ENCODE measurements at places on chromosomes 11 and 22.

DNA sequence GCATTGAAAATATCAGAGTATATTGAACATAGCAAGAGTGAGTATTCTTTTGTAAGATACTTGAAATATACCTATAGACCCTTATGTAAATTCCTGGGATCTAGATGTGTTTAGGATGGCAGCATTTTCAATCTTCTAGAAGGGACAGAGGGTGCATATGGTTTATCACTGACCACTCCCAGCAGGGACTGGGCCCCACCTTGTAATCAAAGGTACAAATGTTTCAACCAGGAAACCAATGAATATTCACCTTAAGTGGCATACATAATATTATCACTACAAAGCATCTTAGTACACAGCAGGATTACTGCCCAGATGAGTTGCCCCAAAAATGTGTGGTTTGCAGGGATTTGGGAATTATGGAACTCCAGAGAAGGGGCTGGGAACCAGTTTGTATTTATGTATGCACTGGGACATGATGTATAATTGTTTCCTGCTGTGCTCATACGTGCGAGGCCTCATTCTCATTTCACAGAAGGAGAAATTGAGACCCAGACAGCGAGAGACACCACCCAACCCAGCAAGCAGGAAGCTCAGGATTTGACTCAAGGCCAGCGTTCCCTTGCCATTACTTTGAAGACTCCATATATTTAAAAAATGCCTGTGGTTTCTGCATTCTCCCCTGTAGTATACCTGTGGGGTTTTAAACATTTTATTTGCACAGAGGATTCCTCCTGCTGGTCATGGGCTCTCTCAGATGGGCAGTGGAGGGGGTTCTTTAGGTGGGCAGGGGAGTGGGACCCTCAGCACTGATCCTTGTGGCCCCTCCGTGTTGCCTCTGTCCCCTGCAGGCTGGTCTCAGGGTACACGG, 5.2 kb downstream of the APOL4 start:
- no peak for DNase-seq

DNA sequence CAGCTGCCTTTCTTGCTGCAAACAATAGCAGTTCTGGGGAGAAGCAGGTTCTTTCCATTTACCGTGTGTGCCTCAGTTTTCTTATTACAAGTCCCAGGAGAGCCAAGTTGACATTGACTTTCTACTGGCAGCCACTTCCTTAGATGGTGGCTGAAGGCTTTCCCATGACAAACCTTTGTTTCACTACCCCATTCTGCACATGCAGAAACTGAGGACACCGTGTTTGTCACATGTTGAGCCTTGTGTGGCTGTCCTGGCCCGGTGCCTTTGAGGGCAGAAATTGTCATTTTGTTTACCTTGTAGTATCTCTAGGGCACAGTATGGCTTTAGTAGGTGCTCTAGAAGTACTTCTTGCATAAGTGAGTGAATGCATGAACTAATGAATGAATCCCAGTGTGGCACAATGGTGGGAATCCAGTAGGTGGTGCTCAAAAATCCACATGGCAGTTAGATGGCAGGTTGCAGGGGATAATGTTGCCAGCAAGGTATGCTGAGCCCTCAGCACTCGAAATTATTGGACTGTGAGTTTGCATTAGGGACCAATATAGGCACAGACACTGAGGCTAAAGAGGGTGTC, 101.6 kb downstream of the CSNK2A3 start:
- DNase-seq, result no peak

DNA sequence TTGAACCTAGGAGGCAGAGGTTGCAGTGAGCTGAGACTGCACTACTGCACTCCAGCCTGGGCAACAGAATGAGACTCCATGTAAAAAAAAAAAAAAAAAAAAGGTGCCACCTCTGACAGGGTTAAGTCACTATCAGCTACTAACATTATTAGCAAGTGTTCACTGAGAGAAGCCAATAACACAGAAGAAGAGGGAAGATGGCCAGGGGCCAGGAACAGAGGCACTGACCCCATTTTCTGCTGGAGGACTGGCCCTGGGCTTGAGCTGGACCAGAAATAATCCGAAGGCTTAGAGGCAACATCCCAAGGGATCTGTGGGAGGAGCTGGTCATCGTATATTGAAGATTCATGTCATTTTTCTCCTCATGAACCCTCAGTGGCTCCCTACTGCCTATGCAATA, 5.0 kb downstream of the SLC5A1 start:
- DNase-seq, result no peak

DNA sequence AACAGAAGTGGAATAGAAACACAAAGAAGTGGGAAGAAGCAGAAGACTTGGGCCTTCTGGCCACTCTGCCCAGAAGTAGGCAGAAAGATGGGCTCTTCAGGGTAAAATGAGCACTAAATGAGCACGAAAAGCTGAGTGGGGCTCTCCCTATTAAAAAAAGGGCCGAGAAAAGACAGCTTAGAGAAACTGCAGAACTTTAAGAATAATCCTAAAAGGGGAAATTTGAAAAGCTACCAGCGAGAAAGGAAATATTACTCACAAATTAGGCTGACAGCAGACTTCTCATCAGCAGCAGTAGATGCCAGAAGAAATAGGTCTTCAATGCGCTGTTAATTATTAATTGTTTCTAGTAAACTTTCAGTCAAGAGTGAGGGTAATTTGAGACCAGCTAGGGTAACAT, 78.2 kb downstream of the UVRAG start:
- no peak for DNase-seq

GRCh38 chr11:82465481-82465880, 268.2 kb downstream of the FAM181B start:
- DNase-seq, result no peak

DNA sequence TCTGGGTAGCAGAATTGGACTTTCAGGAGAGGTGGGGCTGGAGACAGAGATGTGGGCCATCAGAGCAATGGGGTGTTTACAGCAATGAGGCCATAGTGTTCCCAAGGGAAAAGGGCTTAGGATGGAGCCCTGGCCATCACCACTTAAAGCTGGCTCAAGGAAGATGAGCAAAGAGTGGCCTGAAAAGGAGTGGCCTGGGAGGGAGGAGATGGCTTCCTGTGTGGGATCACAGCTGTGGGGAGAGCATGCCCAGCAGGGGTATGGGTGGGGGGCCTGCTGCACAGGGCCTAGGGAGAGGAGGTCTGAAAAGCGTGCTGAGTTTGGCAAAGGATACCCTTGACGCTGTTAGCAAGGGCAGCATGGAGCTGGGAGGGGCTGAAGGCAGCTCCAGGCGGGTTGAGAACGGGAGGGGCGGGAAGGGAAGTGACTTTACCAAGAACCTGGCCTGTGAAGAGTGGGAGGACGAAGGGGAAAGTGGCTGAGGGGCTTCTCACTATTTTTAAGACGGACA, 13.9 kb downstream of the LRRC32 start:
- DNase-seq, result no peak

DNA sequence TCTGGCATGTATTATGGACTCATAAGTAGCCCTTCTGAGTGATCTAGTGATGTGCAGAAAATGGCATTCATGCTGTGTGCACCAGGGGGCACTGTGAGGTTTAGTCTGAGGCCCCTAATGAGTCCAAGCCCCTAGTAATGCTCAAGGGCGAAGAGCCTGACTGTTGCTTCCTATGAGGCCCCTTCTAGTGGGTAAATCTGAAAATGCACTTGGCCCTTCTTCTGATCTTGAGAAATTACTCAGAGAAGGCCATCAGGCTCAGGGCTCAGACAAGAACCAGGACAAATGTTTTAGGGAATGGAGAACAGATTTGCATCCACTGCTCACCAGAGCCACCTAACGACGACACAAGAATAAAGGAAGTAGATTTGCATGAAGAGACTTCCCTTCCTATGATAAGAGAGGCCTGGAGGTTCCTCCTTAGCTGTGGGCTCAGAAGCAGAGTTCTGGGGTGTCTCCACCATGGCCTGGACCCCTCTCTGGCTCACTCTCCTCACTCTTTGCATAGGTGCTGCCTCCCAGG, 75.8 kb downstream of the GGTLC2 start:
- no peak for DNase-seq

Data from right atrium auricular region (tissue), 2 donors.